Neuronal stem cell (in vitro differentiated cells): ENCODE measurements at places on chromosomes 16 and 17.

DNA sequence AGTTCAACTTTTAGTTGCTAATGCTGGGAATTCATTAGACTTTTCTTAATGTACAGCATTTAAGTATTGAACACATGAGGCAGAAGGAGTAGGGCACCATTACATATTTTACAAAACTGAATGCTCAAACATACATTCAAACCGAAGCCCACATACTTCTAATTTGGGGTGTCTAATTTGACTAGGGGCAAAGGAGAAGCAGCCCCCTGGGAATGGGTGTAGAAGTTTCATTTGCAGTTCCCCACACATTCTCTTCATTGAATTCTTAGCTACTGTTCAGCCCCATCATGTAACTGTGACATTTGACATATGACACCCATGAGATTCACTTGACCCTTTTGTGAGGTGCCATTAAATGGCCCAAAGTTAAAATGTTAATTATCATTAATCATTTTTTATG is 16.4 kb downstream of the IRX6 start:
- DNase-seq, result no peak

DNA sequence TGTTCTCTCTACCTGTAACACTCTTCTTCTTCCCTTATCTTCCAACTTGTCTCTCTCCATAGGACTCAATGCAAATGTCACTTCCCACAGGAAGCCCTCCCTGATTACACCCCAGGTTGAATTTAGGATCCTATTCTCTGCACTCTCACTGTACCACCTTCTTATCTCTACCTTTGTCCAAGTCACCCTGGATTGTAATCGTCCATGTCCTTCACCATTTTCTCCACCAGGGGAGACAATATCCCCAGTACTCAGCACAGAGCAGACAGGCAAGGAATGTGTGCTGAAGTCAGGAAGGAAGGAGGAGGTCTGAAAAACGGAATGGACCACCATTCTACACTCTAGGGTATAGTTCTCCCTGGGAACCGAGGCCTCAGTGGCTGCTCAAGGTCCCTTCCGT is 14.2 kb downstream of the C16orf82 start:
- DNase-seq, result no peak

DNA sequence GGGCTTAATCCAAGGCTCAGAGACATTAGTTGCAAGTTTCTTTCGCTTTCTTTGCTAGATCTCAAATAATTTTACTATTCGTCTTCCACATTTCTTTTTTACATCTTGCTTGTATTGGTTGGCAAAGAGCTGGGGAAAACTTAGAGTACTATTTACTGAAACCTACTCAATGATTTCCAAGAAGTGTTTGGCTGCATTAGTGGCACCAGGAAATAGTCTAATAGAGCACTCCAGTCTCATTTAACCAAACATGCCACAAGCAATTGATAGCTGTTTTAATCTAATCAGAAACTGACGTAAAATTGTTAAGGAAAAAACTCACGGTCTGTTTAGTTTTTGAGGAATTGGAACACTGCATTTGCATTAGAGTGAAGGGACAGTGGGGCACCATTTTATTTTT is 29.0 kb downstream of the NUP93 start:
- no peak for DNase-seq

- DNase-seq, result no peak
Observed at GRCh38 chr16:89534252-89534756, 26.1 kb downstream of the SPG7 start.

DNA sequence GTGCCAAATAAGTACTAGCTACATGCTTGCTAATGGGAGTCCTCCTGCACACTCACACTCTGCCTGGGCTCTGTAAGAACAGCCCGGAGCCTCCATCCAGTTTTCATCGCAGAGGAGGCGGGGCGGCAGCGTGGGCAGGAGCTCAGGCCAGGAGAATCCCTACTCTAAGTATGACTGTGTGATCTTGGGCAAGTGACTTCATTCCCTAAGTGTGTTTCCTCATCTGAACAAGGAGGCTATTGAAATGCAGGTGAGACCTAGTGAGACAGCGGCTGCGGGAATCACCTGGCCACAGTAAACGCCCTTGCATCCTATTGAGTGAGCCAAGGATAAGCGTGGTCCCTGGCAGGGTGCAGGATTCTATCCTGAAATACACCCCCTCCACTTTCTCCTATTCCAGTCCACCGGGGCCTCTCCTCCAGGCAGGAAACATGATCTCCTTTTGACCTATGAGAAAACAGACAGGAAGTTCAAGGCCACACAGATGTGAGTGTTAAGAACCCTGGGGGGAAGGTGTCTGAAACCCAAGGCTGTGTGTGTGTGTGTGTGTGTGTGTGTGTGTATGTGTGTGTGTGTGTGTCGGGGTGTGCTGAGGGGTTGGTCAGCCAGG is 5.2 kb upstream of the RAI1 start:
- DNase-seq, result no peak

DNA sequence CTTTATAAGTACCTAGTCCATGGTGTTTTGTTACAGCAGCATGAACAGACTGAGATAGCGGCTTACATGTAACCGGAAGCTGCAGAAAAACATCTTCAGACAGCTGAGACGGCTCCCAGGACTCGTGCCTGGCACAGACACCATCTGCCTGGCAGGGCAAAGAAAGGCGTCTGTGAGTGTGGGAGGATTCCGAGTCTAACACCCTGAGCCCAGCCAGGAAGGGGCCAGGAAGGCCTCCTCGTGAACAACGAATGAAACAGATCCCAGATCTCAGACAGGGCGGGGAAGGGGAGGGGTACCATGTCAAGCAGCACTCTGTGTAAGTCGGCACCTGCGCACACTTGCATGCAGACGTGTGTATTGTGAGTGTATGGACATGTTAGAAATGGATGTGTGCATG is 4.4 kb upstream of the CSNK1D start:
- no peak for DNase-seq

GRCh38 chr17:30372755-30373154 is 6.0 kb upstream of the CPD start:
- DNase-seq, result no peak

GRCh38 chr16:58031016-58031800 is 5.7 kb downstream of the MMP15 start:
- DNase-seq, result no peak

GRCh38 chr16:78528265-78528664 is 428.8 kb downstream of the WWOX start:
- DNase-seq, result no peak

GRCh38 chr17:30235386-30236296 is at the start of gene SLC6A4:
TSS of gene SLC6A4 (minus strand) at chr17:30235697. CDS start at chr17:30221958, 13,739 bp downstream.
- DNase-seq, result no peak

DNA sequence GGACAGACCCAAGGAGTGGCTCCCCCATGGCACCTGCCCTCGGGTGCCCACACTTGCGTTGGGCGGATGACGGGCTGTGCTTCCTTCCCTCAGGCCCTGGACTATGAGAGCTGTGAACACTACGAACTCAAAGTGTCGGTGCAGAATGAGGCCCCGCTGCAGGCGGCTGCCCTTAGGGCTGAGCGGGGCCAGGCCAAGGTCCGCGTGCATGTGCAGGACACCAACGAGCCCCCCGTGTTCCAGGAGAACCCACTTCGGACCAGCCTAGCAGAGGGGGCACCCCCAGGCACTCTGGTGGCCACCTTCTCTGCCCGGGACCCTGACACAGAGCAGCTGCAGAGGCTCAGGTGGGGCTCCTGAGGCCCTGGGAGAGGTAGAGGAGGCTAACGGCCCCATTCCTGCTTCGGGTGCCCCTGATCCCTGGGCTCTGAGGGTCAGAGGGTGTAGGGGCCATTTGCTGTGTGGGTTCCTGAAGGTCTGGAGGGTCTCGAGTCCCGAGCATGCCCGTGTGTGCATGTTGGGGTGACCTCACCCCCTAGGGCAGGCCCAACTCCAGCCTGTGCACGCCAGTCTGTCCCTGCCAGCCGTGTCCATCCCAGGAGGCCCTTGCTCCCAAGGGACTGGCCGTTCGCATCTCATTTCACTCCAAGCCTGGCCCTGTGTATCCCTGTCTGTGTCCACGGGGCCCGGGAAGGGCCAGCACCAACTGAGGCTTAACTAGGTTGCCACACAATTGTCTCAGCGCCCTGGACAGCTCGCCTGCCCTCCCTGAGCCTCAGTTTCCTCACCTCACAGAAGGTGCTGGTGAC is 10.0 kb downstream of the SLC22A31 start:
- DNase-seq, result no peak

GRCh38 chr16:19745286-19746010 is 27.4 kb downstream of the IQCK start:
- DNase-seq, result no peak

GRCh38 chr17:21125862-21126261 is 902 bp upstream of the DHRS7B start:
- DNase-seq, result no peak

- DNase-seq, result no peak
Observed at GRCh38 chr17:16191604-16192003, 23.7 kb downstream of the NCOR1 start.

GRCh38 chr17:82047914-82048570 is 3.6 kb downstream of the RFNG start:
- DNase-seq, result no peak

DNA sequence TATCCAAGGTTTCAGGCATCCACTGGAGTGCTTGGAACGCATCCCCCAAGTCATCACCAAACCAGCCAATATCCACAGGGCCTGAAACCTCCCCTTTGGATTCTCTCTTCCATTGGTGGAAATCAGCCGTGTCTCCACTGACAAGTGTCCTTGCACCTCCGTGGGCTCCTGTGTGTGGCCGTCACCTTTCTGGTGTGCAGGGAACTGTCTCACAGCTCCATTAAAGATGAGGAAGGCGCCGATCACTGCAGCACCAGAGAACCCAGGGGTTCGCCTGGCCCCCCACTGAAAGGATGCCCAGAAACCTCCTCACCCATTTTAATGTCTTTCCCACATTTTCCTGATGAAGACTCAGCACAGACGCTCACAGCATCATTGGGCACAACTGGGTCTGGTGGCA is 17.8 kb upstream of the METRNL start:
- no peak for DNase-seq

GRCh38 chr16:46828292-46828691 is 2.7 kb downstream of the C16orf87 start:
- DNase-seq, result no peak

DNA sequence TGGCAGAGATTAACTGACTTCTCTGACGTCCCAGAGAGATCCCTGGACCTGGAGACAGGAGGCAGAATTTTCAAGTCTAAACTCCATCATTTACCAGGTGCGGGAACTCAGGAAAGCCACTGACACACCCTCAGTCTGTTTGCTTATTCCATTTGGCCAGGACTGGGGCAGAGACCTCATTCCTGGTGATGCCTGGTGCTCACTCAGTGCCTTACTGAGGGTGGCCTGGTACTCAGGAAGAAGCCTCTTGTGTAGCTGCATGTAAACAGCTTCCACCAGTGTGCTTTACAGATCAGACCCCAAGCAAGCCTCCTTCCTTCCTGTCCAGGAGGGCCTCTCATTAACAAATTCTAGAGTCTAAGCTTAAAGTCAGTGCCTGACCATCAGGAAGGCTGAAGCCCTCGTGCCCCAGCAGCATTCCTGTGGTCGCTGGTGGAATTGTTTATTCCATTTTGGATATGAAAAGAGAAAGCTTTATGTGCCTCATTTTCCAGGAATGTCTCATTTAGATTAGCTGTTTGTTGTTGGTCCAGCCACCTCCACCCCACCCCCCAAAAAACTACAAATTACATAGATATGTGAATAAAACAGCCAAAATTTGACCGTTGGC is 236.1 kb upstream of the CDH5 start:
- no peak for DNase-seq

DNA sequence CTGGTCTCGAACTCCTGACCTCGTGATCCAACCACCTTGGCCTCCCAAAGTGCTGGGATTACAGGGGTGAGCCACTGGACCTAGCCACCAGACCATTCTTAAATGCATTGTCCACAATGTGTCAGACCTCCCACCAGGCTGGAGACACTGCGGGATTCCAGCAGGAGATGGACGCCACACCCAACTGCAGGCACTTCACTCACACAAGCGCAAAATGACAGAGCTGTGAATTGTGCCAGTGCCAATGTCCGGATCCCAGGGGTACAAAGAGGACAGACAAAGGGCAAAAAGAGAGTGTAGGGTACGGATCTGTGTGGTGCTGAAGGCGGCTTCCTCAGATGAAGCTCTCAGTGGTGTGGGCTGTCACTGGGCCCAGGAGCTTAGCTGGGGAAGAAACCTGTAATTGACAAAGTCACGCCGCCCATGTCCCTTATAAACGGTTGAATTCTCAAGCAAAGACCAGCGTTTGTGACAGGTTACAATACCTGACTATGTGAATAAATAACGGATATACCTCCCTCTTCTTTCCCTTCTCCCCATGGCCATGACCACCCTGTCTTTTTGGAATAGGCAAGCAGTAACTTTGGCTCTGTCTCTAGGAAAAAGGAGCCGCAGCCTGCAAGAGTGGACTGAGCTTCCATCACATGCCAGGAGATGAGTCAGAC is 40.0 kb downstream of the HS3ST3A1 start:
- DNase-seq, result no peak

GRCh38 chr16:65838001-65838400 is 528.5 kb upstream of the CDH5 start:
- DNase-seq, result no peak

- no peak for DNase-seq
Observed at GRCh38 chr16:65579050-65579449, 457.2 kb upstream of the CDH11 start.

DNA sequence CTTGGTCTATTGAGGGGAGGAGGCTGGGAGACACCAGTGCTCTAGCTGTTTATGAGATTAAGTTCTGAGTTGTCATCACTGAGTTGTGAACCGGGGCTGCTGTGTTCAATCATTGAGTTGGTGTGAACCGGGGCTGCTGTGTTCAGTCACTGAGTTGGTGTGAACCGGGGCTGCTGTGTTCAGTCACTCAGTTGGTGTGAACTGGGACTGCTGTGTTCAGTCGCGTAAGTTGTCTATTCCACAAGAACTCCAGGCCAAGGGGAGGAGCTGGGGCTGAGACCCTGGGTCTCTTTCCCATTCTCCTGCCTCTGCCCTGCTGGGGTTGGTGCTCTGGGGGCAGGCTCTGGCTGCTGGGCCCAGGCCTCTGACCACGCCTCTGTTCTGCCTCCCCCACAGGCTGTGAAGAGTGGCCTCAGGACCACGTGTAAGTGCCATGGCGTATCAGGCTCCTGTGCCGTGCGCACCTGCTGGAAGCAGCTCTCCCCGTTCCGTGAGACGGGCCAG is 24.5 kb downstream of the WNT9B start:
- no peak for DNase-seq

DNA sequence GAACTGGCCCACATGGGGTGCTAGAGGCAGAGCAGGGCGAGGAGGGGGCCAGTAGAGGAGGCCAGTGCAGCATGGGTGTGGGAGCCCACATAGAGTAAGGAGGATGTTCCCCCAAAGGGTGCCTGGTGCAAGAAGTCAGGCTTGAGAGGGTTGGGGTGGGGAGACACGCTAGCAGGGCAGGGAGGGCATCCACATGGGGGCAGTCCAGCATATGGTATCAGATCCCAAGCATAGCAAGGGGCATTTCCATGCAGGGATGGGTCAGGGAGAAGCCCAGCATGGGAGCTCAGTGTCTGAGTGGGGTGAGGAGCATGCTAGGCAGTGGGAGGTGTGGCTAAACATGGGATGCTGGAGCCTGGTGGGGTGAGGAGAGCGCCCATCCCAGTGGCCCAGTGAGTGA is 213.7 kb downstream of the COPRS start:
- no peak for DNase-seq

GRCh38 chr17:81912441-81913309 is 1.5 kb upstream of the PCYT2 start:
- no peak for DNase-seq
